ENCODE measurements at places on chromosomes 5 and 9. TPM values are rescaled to one million over a fixed set of nuclear protein-coding genes. Genes with fewer than 3 reads are reported as not detected.
A peak's percentile ranks its signal among the peaks of the same experiment; 100 is the strongest.

The RNF180 gene
- not detected for total RNA-seq

DNA sequence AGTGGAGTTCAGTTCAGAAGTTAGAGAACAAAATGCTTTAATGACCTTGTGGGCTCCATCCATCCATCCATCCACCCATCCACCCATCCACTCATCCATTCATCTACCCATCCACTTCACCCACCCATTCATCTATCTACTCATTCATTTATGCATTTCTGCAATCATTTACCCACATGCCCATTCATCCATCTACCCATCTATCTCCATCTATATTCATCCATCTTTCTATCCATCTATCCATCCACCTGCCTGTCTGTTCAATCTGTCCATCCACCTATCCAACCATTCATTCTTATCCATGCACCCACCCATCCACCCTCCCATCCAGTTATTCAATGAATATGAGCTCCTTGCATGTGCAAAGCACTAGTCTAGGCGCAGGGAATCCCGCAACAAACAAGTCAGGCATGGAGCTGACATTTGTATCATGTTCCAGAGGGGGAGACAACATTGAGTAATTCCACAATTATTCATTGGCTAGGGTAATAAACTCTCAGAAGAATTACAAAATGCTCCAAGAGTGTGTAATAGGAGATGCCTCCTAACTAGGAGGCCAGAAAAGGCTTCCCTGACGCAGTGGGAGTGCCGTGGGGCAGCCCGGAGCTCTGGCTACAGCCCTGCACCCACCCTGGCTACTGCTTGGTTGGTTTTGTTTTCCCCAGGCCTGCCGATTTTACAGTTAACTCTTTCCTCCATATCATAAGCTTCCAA is 211.2 kb downstream of the NXNL2 start:
- H3K27me3 ChIP-seq = no peaks in the 10 kb centered on the region
- H3K4me1 ChIP-seq = peaks cover 75% of the 10 kb centered on the region
- peaks cover 7% of the 10 kb centered on the region for H3K36me3 ChIP-seq
- peak overlapping the region; percentile 73 for H3K4me3 ChIP-seq

DNA sequence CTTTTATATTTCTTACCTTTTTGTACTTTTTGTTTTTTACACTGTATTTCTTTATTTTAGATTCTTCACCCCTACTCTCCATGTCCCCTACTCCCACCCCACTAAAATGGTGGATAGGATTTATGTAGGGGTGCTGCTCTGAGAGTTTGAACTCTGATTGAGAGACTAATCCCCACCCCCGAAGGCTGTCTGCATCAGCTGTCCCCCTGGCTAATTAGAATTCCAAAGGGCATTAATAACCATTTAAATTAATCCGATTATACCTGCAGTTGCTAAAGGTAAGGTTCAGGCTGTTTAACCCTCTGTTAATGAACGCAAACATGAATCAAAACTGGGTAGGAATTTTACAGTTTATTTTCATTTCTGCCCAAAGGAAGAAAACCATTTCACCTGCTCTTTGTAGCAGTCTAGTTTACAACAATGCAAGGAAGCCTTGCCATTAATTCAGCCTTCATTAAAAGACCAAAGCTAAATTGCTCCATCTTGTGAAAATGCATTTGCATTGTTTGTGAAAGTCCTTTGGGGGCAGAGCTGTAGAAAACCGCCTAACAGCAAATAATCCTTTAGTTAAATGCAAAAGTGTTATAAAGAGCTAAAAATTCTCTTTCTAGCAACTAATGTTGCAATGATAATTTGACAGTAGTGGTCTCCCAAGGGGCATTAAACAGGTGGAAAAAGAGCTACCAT is 71.2 kb downstream of the ZCCHC7 start:
- H3K36me3 ChIP-seq = peaks cover 19% of the 10 kb centered on the region
- peaks cover 43% of the 10 kb centered on the region for H3K4me1 ChIP-seq
- H3K27ac ChIP-seq = no peak overlapping the region
- no peak overlapping the region for H3K4me3 ChIP-seq
- H3K27me3 ChIP-seq = no peaks in the 10 kb centered on the region

The SPINK1 gene
- total RNA-seq = not detected

The BSPRY gene
- total RNA-seq = not detected

The KIF20A gene
- 80.8 TPM for total RNA-seq

The CD180 gene
- not detected for total RNA-seq

GRCh38 chr5:77972469-77973252 is 196.5 kb upstream of the TBCA start:
- no peak overlapping the region for H3K27ac ChIP-seq
- H3K4me1 ChIP-seq = peaks cover 6% of the 10 kb centered on the region
- peaks cover 47% of the 10 kb centered on the region for H3K27me3 ChIP-seq
- DNase-seq = no peak
- 0 out of 2 replicates have a peak overlapping the region, but pooled peaks have one; percentile 30 for H3K4me3 ChIP-seq

GRCh38 chr9:23771746-23772384 is 54.2 kb downstream of the ELAVL2 start:
- no peaks in the 10 kb centered on the region for H3K36me3 ChIP-seq
- no peak overlapping the region for H3K27ac ChIP-seq
- H3K4me3 ChIP-seq = no peak overlapping the region
- H3K27me3 ChIP-seq = no peaks in the 10 kb centered on the region

The IL31RA gene
- 0.16 TPM for total RNA-seq

- H3K27me3 ChIP-seq = peaks cover 31% of the 10 kb centered on the region
- peaks cover 6% of the 10 kb centered on the region for H3K4me1 ChIP-seq
- no peak for DNase-seq
- no peaks in the 10 kb centered on the region for H3K36me3 ChIP-seq
Observed at GRCh38 chr5:171580502-171581265, 161.2 kb downstream of the FGF18 start.

The CARD6 gene
- total RNA-seq = 1.5 TPM
